ENCODE measurements at places on chromosomes 16 and 17. TPM values are rescaled to one million over a fixed set of nuclear protein-coding genes. Genes with fewer than 3 reads are reported as not detected.

The JUP gene
- 0.86 TPM for total RNA-seq

The SMTNL2 gene
- not detected for total RNA-seq

The TM4SF5 gene
- total RNA-seq, result not detected

The CA7 gene
- total RNA-seq, result not detected

The ABCC6 gene
- not detected for total RNA-seq

The GCGR gene
- total RNA-seq, result 0.17 TPM

The CMTM4 gene
- 3.9 TPM for total RNA-seq

The RNF227 gene
- 2.5 TPM for total RNA-seq

The TMIGD1 gene
- not detected for total RNA-seq

The LRRC37A3 gene
- total RNA-seq, result 5.5 TPM

The CCL3 gene
- total RNA-seq, result 336 TPM

The CA10 gene
- total RNA-seq, result not detected

The MT1M gene
- total RNA-seq, result not detected

The DNASE1L2 gene
- total RNA-seq, result 1.1 TPM

The MYH2 gene
- not detected for total RNA-seq

The HOXB6 gene
- 0.51 TPM for total RNA-seq

The LUC7L gene
- 69.7 TPM for total RNA-seq

The TBC1D3I gene
- 3.1 TPM for total RNA-seq

The KRT16 gene
- total RNA-seq, result not detected

The CARD14 gene
- total RNA-seq, result 0.39 TPM

The IL34 gene
- total RNA-seq, result 0.35 TPM

The AGRP gene
- total RNA-seq, result not detected

The NPIPA8 gene
- total RNA-seq, result not detected

The CA4 gene
- not detected for total RNA-seq

The KCNH4 gene
- total RNA-seq, result 0.39 TPM

The TNP2 gene
- not detected for total RNA-seq

The CD300LG gene
- total RNA-seq, result not detected

The C16orf96 gene
- 0.55 TPM for total RNA-seq

The LPO gene
- 0.31 TPM for total RNA-seq

The TBC1D3L gene
- 26.1 TPM for total RNA-seq

Data from activated T-cell treated with anti-CD3 and anti-CD28 coated beads, Interleukin-2, amount 50 U/mL, for 72 hours (primary cell).